Renal cortex interstitium (tissue), 15 donors: ENCODE measurements at places on chromosomes 12 and 14. TPM values are rescaled to one million over a fixed set of nuclear protein-coding genes. Genes with fewer than 3 reads are reported as not detected.

RAD51AP1 gene
- 29.0 TPM for polyA plus RNA-seq

EML5 gene
- 3.3 TPM for polyA plus RNA-seq

LRRC10 gene
- not detected for polyA plus RNA-seq

WSB2 gene
- 51.8 TPM for polyA plus RNA-seq

MYO1H gene
- polyA plus RNA-seq: 1.5 TPM

CATSPERB gene
- 0.68 TPM for polyA plus RNA-seq

RASSF3 gene
- polyA plus RNA-seq: 18.9 TPM

CCDC88C gene
- polyA plus RNA-seq: 35.8 TPM

PLXNC1 gene
- 6.4 TPM for polyA plus RNA-seq

CAPRIN2 gene
- 50.7 TPM for polyA plus RNA-seq

ANKRD33 gene
- 0.36 TPM for polyA plus RNA-seq

BCL2L2 gene
- polyA plus RNA-seq: 41.3 TPM

ACSM4 gene
- polyA plus RNA-seq: not detected

ATG14 gene
- 21.9 TPM for polyA plus RNA-seq

OR4Q2 gene
- polyA plus RNA-seq: not detected

GPHN gene
- polyA plus RNA-seq: 66.0 TPM

CLEC2A gene
- not detected for polyA plus RNA-seq

FUT8 gene
- 16.4 TPM for polyA plus RNA-seq

CACNA1C gene
- 7.8 TPM for polyA plus RNA-seq

KLRB1 gene
- 6.3 TPM for polyA plus RNA-seq

PLEKHG7 gene
- polyA plus RNA-seq: 0.75 TPM

TRMT61A gene
- 9.3 TPM for polyA plus RNA-seq

LAG3 gene
- 2.1 TPM for polyA plus RNA-seq

EFCAB11 gene
- polyA plus RNA-seq: 21.7 TPM

ADAM20 gene
- 0.18 TPM for polyA plus RNA-seq

CHGA gene
- 0.44 TPM for polyA plus RNA-seq

LTA4H gene
- polyA plus RNA-seq: 138 TPM
